ENCODE measurements at places on chromosomes 1 and 21.

DNA sequence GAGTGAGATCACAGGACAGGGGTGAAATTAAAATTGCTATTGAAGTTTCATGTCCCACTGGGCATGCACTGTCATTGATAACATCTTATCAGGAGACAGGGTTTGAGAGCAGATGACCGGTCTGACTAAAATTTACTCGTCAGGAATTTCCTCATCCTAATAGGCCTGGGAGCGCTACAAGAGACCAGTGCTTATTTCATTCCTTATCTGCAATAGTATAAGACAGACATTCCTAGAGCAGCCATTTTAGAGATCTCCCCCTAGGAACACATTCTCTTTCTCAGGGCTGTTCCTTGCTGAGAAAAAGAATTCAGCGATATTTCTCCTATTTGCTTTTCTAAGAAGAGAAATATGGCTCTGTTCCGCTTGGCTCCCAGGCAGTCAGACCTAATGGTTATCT lies 181.4 kb upstream of the ETV3 start:
- no peak for DNase-seq

DNA sequence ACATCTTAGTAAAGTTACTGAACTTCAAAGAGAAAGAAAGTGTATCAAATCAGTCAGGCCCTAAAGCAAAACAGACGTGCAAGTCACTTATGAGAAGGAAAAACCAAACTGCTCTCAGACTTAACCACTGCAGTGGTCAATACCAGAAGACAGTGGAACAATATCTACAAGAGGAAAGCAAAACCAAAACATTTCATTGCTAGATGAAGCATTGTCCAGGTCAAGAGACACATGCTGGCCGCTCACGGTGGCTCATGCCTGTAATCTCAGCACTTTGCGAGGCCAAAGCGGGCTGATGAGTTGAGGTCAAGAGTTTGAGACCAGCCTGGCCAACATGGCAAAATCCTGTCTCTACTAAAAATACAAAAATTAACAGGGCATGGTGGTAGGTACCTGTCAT lies 82.0 kb upstream of the MROH9 start:
- no peak for DNase-seq

DNA sequence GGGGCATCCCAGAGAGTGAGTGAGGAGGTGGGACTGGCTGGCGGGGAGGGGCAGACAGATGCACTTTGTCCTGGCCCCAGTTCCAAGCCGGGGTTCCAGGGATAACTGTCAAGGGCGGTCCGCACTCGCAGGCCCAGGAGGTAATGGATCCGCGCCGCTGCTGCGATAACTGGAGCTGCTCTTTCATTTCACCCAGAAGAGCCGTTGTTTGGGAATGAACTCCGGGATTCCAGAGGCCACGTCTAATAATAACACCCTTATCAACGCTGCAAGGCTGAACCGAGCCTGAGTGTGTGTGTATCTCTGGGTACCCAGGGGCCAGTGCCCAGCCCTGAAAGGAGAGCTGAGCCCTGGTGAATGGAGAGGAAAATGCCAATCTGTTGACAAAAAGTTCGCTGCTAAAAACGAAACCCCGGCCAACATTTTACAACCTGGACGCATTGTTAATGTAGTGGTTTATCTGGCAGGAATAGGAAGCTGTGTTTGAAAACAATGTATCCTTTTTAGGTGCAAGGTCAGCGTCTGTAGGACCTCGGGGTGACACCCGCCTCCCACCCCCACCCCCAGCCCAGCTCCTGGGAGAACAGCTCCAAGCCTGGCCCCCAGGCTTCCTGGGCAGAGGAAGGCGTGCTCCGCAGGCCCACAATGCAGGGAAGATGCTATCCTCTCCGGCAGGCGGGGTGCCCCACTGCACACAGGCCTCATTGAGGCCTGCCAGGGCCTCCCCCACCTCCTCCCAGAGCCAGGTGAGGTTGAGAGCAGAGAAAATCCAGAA lies 119.7 kb downstream of the PROX1 start:
- DNase-seq, result no peak

DNA sequence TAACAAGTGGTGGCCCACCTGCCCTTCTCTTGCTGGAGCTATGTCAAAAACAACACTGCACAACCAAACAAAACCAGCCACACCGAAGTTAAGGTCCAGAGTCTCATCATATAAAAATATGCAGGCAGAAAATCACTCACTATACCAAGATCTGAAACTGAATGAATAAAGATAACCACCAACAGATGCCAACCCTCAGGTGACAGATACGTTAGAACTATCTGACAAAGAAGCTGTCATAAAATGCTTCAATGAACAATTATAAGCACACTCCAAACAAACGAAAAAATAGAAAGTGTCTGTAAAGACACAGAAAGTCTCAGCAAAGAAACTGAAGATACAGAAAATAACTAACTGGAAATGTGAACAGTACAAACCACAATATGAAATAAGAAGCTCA lies 14.0 kb downstream of the ZNF496 start:
- no peak for DNase-seq

- DNase-seq, result no peak
Measured at GRCh38 chr1:176462674-176463378, at the start of gene PAPPA2. PAPPA2 (plus strand) TSS chr1:176463175; CDS start chr1:176556323, 93,148 bp downstream.

- DNase-seq, result no peak
Measured at GRCh38 chr1:222732216-222733159, 4.5 kb upstream of the FAM177B start.

DNA sequence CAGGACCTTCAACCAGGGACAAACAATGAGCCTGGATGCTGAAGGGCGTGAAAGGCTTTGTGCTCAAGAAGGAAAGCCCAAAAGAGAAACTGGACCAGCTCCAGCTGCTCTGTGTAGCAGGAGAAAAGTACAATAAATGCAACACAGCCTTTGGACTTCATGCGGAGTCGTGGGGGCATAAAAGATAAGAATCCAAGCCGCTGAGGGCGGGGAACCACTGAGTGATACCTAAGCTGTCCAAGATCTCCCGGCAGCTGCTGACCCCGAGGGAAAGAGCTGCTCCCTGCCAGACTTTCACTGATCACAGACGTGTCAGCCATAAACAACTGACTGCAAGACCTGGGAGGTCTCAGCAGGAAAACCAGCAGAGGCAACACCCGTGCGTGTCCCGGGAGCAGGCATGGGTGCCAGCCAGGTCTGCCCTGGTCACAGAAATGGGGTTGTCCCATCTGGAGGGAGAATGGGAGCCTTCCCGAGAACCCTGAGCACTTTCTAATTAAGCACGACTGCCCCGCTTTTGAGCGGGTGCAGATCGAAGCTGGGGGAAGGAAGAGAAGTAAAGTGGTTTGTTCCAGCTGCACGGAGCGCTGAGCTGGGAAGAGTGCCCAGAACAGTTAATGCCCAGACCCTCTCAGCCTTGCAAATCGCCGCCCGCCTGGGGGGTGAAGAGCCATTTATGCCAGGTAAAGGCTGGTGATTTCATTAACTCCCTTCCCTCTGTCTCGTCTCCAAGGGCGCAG lies 68.3 kb upstream of the TARDBP start:
- DNase-seq, result peak; percentile 71

DNA sequence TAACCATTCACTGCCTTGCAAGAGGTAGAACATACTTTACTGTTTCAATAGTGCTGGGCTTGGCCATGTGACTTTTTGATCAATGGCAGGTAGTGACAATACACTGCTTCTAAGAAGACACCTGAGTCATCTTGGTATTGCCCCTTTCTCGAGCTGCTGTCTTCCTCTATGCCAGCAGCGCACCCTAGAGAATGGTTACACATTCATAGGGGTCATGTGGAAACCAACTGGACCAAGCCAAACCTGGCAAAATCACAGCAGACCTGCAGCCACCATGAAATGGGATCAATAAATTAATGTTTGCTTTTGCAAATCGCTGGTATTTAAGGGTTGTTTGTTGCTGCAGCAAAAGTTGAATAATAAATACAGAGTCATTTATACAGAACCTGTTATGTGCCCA lies 122.3 kb downstream of the GRIK1 start:
- no peak for DNase-seq

GRCh38 chr1:215526147-215526845 lies 40.8 kb upstream of the KCTD3 start:
- DNase-seq, result peak; percentile 53

DNA sequence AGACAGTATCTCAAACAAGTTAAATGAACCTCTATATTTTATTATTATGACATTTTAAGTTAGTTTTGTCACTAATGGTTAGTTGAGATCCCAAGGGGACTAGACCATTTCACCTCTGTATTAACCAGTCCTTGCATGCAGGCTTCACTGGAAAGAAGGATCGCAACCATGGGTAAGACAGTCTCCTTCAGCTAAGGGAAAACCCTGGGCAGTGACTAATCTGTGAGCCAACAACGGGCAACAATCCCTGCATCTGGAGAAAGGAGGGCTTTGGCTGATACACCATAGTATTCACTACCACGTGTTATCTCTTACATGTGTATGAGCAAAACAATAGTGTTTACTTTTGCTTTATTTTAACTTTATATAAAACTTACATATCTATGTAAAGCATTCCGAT lies 708.8 kb upstream of the CHRM3 start:
- no peak for DNase-seq

DNA sequence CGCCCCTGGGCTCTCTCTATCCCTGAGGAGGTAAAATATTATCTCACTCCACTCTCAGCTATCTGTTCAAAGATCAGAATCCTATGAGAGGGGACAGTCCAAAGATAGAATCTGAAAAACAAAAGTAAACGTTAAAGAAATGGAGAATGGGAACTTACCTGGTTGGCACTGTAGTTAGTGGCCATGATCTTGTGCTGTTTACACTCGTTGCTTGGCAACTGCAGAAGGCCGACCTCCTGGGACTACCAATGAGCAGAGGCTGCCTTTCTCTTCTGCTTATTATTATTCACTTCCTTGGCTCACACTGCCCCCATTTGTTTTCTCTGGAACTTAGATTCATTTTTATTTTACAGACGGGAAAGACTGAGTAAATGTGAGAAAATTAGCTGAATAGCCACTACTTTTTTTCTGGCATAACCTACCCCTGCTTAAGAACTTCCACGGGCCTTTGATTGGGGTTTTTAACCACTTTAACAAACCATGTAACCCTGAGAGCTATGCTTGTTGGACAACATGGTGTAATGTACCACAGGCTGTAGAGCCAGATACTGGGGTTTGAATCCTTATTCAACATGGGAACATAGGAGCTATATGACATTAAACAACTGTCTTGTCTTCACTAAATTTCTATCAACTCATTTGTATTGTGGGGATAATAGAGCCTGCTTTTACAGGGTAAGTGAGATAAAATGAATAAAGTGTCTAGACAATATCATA lies at the start of gene CFAP126:
CFAP126 (minus strand) TSS at position 193 of the 717 bp plus-strand sequence; CDS start at position 185, 8 bp downstream.
- peak; percentile 70 for DNase-seq

DNA sequence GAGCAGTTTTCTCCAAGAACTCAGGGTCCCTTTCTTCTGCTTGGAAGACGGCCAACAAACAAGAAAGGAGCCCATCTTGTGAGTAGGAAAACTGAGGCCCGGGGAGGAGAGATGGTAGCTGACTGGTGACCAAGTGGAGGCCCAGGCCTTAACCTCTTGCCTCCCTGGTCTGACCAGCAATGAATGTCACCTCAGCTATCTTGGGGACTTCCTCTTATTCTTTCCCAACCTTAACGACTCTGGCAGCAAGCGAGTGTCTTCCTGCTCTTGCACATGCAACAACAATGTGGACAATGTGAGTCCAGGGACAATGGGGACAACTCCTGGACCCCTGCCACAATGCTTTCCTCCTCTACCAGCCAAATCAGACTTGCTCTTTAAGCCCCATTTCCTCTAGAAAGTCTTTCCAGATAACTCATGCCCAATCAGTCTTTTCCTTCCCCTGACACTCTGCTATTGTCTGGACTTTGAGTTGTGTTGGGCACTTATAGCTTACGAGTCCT lies 12.6 kb downstream of the HSPG2 start:
- DNase-seq, result no peak

- DNase-seq, result no peak
Measured at GRCh38 chr21:32370998-32371766, 21.6 kb downstream of the URB1 start.

DNA sequence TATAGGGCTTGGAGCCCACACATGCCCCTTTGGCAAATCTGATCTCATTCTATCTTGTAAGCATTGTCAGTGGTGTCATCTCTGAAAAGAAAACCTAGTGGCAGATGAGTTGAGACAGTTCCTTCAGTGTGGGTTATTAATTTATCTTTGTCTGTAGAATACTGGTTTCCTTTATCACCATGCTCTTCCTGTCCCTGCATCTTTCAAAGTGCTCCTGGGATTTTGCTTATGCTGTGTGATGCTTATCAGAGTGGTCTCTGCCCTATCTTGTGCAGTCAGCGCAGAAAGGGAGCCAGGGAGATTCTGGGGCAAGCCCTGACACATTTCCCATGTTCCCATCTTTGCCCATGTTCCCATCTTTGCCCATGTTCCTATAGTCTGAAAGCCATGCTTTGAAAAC lies 402.9 kb downstream of the RWDD3 start:
- DNase-seq, result no peak

GRCh38 chr1:29854700-29855276 lies 618.5 kb downstream of the PTPRU start:
- DNase-seq, result no peak

DNA sequence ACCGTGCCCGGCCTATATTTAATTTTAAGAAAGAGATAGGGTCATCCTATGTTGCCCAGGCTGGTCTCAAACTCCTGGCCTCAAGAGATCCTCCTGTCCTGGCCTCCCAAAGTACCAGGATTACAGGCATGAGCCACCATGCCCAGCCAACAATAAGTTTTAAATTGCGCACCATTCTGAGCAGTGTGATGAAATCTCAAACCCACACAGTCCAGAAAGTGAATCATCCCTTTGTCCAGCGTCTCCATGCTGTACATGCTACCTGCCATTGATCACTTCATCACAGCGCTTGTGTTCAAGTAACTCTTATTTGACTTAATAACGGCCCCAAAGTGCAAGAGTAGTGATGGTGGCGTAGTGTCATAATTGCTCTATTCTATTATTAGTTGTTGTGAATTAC lies 75.4 kb downstream of the APP start:
- DNase-seq, result no peak

DNA sequence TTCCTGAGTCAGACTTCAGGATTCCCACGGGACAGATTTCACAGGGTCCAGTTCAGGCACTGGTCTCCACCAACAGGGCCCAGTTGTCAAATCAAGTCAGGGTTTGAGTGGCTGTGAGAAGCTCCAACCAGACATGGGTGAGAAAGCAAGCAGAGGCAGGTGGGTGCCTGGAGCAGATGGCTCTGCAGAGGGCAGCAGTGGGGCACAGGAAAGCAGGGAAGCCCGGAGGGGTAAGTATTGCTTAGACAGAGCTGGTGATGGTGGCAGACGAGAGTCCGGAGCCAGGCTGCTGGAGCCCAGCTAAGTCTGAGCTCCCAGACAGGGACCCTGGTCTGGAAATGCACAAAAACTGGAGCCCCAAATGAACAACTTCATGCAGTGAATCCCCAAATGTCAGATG lies 40.4 kb downstream of the RIMS3 start:
- peak; percentile 27 for DNase-seq

GRCh38 chr1:178388418-178389145 lies 108.2 kb downstream of the CLEC20A start:
- no peak for DNase-seq

DNA sequence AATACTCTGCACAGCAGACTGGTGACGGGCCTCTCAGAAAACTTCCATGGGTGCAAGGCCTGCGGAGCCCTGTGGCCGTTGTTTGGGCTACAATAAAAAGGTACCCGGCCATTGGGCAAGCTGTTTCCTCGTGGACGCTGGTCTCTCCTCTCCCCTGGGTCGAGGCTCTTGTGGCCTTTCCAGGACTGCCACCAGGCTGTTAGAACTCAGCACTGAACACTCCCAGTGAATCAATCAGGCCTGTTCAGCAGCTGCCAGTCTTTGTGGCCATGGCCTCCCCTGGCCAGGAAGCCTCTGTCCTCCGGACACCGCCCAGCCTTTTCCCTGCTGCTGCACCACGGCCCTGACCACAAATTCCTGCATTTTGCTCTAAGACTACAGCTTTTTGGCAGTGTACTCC lies 33.0 kb upstream of the ACTRT2 start:
- DNase-seq, result no peak
